ENCODE measurements at places on chromosomes 11 and 22.

- DNase-seq = no peak
Observed at GRCh38 chr22:19260804-19261203, 30.7 kb downstream of the CLTCL1 start.

- no peak for DNase-seq
Observed at GRCh38 chr11:47908198-47908597, 60.0 kb upstream of the NUP160 start.

- DNase-seq = peak; percentile 24
Observed at GRCh38 chr11:62601122-62601371, 618 bp downstream of the MTA2 start.

DNA sequence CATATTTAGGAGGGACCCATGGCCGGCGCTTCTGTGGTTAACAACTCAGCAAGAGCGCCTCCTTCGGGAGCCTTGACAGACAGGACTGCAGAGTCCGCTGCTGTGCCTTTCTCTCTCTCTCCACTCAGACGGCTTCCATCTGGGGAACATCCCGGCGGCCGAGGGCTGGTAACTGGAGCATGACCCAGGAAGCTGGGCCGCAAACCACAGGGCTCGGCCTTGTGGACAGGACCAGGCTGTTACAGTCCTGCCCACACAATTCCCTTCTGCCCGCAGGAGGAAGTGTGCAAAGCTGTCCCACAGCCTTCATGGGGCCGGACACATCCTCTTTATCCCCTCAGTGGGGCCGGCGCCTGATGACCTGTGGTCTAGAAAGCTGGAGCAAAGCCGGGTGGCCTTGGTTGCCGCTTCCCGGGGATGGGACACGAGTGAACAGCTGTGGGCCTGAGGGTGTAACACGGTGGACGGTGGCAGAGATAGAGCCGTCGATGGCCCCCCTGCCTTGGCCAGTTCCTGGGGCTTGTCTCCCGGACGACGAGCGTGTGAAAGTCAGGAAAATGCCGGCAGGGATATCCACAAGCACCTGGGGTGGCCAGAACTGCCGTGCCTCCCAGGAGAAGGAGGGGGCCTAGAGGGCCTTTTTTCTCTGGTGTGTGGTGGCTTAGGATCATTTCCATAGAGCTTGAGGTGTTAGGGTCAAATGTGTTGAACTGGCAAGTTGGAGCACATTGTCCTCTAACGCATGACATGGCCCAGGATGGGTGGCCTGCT lies 50.1 kb downstream of the FBLN1 start:
- no peak for DNase-seq

DNA sequence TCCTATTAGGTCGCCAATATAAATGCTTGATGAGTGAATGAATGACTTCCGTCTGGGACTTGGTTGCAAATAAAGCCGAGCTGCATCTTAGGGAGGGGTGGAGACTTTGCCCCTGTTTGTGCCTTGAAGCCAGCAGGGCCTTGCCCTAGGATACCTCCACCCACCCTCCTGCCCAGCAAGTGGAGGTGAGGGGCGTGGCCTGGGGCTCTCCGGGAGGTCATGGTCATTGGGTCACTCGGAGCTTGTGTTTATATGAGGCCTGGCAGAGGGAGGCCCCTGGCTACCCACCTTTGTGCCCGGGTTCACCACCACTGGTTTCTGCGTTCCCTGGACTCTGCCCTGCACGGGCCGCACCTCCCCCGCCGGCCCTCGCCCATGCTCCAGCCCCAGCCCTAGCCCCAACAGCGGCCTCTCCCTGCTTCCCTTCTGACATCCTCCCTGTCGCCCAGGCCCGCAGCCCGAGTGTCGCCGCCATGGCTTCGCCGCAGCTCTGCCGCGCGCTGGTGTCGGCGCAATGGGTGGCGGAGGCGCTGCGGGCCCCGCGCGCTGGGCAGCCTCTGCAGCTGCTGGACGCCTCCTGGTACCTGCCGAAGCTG lies 4.3 kb downstream of the MPST start:
- no peak for DNase-seq

- DNase-seq = peak; percentile 30
Observed at GRCh38 chr11:35318977-35319925, 100.1 kb downstream of the SLC1A2 start.

DNA sequence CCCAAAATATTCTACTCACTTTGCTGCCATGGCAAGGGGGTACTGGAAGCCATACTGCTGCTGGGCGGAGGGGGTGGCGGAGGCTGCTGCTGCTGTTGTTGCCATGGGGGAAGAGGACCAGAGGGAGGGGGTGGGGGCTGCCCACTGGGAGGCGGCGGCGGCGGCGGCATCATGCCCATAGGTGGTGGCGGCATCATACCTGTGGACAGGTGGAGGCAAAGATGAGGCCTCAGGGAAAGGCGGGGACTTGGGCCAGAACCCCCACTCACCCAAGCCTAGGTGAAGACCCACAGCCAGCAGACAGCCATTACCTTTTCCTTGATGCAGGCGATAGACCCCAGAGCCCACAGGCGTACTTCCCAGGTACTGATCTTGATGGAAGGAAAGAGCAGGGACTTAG lies 7.1 kb upstream of the PYGM start:
- DNase-seq = no peak

DNA sequence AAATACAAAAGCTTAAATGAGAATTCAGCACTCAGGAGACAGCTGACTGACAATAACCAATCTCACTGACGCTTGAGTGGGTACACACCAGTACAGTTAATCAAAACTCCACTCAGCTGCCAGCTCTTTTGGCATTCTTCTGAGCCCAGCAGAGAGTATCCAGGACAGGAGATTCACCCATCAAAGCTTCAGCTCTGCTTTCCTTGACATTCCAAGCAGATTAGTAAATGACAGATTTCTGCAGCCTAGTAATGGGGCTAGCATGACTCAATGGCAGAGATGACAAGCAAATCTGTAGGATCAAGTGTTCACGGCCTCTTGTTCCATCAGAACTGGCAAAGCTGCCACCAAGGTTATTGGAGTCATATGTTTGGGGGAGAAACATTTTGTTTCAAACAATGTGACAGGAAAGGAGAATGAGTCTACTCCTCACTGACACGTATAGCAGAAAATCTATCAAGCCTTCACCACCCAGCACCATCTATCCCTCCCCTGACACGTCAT lies 420.0 kb downstream of the DYNC2H1 start:
- no peak for DNase-seq

GRCh38 chr22:48310740-48311139 lies 1516.9 kb downstream of the BRD1 start:
- DNase-seq = no peak

- peak; percentile 89 for DNase-seq
Observed at GRCh38 chr22:46576556-46577367, 39.3 kb upstream of the CELSR1 start.

DNA sequence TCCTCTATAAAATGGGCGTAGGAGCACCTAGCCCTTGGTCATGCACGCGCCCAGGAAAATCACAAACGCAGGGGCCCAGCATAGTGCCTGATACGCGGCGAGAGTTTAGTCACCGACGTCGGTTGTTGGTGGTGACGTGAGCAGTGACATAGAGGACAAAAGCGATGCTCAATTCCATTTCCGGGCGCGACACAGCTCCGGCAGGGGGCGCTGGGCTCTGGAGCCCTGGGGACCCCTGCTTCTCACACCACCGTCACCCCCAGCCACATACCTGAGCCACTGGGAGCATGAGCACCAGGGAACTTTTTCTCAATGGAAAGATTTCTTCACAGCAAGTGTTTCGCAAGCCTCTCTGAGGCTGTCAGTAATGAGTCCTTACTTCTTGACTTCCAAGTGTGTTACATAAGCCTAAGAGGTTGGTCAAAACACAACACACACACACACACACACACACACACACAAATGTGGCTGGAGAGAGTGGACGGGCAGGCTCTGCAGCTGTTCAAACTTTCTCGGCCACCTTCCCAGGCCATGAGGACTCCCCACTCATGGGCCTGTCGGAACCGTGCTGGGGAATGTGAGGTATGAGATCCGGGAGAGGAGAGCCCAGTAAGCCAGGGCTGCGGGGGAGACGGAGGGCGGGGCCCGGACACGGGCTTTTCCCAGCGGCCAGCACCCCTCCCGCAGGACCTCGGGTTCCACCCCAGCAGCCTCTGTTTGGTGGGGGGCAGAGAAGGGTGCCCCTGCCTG lies 36.9 kb upstream of the LINC01488 start:
- no peak for DNase-seq

DNA sequence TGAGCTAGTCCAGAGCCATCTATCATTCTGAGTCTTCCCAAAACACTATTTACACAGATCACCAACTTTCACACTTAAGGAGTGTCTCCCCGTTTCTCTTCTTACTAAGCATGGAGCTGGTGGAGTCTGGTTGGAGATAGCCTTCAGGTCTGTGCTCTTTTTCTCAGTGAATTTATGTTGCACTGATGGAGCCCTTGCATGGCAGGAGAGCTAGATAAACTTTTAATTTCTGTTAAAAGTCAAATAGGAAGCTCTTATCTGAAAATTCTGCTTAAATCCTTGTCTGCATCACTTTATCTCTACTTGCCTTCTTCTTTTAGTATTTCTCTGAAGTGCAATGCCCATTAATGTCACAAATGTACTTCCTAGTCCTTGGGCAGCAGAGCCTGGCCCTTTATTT lies 63.4 kb downstream of the ST3GAL4 start:
- DNase-seq = no peak

DNA sequence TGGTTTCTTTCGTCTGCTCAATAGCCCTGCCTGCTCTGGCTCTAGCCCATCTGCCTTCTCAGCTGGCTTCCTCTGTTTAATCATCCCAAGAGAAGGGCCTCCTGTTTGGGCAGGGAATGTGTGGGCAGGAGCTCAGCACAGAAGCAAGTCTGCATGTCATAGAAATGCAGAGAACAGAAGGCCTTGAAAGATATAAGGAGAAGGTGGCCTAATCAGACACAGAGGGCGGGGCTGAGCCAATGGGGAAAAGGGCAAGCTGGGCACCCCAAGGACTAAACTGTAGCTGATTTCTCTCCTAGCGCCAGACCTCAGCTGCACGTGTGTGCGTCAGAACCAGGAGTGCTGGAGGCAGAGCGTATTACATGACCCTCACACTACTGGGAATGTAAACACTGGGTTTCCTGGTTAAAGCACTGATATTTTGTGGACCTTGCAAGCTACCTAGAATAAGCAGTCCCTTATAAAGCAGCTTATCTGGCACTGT lies 7.6 kb upstream of the CCKBR start:
- no peak for DNase-seq

Measured in GM10248 (cell line).